ENCODE measurements at places on chromosomes 7 and 10.

- DNase-seq: peak; percentile 62
Observed at GRCh38 chr10:88389456-88389855, 193.7 kb downstream of the RNLS start.

DNA sequence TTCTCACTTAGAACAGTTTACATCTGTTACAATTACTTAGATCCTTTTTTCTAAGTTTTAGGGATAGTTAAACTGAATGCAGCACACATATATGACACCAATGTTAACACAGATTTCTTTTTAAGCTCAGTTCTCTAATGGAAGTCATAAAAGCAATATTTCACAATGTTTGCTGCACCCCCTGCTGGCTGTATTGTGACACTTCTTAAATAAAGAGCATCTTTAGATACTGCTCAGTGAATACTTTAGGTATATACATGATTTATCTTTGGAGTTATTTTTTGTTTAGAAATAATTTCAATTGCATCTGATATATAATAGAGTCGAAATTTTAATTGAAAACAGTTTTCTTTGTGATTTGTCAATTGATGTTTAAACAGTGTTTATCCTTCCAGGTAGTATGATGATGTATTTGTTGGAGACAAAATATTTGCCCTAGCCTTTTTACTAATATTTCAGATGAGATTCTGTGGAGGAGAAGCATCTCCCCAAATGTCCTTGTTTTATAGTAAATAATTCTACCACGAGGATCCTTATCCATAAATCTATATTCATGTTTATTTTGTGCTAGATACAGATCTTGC, 174.4 kb downstream of the ST7 start:
- peak; percentile 65 for DNase-seq

GRCh38 chr7:148487912-148488311, 102.7 kb upstream of the C7orf33 start:
- no peak for DNase-seq

DNA sequence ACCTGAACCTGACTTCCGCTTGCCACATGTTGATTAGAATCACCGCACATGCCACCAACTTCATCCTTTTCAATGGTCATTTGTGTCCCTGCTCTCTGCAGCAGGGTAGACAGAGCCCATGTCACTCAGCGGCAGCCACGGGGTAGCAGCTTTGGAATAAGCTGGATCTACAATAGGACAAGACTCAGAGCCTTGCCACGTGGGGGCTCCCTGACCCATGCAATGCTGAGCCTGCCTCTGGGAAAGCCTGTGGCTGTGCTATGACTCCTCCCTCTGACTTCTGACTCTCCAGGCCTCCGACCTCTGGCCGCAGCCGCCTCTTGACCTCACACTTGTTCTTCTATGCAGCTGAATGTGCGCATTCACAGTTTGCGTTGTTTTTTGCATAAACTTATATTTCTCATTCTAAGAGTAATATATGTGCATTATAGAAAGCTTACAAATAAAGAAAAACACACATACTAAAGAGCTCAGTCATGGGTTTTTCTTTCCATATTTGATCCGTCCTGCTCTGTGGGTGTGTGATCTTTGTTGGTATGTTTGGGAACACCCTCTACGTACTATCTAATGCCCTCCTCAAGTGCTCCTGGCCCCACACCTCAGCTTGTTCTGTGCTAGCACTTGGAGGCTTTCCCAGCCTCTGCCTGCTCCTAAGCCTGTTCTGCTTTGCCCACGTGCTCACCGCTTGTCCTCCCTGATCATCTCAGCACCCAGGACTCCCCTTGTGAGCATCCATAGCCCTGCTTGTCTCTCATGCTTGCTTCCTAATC, 198.0 kb upstream of the MKI67 start:
- DNase-seq: no peak

DNA sequence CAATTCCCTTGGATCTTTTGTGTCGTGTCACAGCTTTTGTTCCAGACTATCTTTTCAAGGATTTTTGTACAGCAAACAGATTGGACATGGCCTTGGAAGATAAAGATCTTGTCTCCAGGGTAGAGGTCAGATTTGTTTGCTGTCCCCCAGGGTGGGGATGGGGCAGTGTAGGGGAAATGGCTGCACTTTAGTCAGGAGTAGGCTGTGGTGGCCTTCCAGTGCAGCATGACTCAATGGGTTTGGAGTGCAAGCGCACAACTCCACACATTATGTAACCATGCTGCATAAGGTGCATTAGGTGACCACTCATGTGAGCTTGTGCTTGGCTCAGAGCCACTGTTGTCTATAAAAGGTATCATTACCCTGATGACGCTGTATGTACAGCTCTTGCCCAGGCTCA, 23.9 kb upstream of the ADAMTS14 start:
- DNase-seq: no peak

DNA sequence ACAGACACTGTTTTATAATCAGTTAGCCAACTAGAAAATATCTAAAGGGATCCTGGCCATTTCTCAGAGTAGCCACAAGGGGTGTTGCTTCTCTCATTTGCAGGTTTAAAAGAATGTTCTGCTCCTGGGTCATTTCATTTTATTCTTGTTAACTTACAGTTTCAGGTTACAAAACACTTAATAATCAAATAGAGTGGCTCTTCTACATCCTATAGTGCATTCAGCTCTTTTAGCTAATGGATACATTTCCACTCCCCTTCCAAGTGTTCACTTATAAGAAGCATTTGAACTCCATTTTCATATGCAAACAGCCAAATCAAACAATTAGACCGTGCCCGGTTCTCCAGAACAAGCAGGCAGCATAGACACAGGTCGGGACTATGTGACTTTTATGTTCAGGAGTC, 117.5 kb downstream of the TRIL start:
- no peak for DNase-seq

GRCh38 chr7:105773030-105773460, 103.4 kb downstream of the ATXN7L1 start:
- no peak for DNase-seq

GRCh38 chr10:124001391-124002148, 91.8 kb downstream of the CHST15 start:
- DNase-seq: no peak

- DNase-seq: no peak
Observed at GRCh38 chr7:67753891-67754290, 757.3 kb downstream of the TYW1 start.

DNA sequence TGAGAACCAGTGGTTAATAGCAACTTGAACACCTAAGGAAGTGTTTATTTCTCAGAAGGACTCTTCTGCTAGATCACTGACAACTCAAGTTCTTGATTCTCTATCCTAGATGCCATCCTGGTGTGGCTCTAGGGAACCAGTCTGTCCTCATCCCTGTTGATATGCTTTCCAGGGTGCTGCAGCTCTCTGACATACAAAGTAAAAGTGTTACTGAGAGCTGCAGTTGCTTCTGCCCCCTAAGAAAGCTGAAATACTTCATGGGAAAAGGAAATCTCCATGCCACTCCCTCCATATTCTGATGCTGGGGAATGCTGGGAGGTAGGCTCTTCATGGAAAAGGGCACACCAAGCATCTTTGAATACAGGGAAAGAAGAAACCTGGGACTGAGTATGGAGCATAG, 168.1 kb downstream of the KLF6 start:
- no peak for DNase-seq

DNA sequence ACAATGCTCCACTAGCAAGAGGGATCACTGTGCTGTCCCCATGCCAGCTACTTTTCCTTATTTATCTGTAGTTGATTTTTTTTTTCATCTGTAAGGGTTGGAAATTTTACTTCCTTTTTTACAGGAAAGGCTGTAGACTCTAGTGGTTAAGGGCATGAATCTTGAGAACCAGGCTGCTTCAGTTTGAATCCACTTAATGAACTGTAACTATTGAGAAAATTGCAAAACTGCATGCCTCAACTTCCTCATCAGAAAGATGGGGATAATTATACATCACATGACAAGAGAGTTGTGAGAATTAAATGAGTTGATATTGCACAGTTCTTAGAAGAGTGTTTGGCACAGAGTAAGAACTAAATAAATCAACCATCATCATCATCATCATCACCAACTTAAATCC, 106.4 kb upstream of the GSDME start:
- DNase-seq: no peak
